ENCODE measurements at places on chromosomes 5 and 9.

- DNase-seq, result no peak
These were observed 332.2 kb downstream of the PRELID2 start for GRCh38 chr5:145502906-145503305.

GRCh38 chr5:124741711-124742496 is 4.5 kb downstream of the ZNF608 start:
- no peak for DNase-seq

DNA sequence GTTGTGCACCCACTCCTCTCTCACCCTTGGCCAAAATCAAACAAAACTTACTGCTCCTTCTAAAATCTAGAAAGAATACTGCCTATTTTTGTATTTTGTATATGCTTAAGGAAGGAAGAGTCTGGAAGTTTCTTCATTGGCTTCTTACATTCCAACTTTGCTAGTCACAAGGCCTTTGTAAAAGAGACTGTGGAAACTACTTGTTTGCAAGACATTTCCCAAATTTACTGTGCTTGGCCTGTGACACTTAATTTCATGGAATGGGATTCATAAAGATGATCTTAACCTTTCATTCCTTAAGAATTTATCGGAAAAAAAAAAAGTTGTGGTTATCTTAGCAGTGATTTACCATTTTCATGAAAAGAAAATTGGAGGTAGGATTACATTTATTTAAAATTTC is 208.9 kb downstream of the VPS13A start:
- no peak for DNase-seq

- DNase-seq, result no peak
These were observed 293.8 kb upstream of the GRAMD2B start for GRCh38 chr5:126129431-126129830.

GRCh38 chr9:135050072-135050990 is 37.1 kb upstream of the OLFM1 start:
- DNase-seq, result no peak

DNA sequence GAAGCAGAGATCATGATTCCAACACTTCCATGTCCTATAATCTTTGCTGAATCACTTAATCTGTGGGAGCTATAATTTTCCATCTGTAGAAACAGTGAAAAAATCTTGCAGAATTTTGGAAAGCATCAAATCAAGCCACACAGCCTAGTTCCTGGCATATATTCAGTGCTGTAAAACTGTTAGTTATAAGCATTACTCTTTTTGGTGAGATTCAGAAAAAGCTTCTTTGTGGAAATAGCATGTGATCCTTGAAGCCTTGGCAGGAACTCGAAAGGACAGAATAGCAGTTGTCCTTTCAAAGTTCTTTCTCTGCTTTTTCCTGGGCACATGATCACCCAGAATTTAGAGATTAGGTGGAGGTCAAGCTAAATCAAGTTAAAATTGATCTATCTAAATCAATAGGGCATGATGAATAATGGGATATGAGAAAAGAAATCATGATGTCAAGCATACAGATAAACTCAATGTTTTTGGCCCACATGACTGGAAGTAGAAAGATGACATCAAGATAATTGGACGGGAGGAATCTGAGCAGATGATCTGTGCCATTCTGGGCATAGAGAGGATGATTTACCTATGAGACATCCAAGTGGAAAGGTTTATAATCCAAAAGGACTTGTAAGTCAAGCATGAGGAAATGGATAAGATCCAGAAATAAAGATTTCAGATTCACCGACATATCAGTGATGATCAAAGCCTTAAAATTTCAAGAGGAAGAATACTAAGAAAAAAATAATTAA is 73.1 kb downstream of the TMEM232 start:
- no peak for DNase-seq

GRCh38 chr9:128153947-128154695 is 4.9 kb downstream of the LCN2 start:
- DNase-seq, result no peak

- DNase-seq, result no peak
These were observed 57.6 kb downstream of the PAX5 start for GRCh38 chr9:36976371-36977030.

DNA sequence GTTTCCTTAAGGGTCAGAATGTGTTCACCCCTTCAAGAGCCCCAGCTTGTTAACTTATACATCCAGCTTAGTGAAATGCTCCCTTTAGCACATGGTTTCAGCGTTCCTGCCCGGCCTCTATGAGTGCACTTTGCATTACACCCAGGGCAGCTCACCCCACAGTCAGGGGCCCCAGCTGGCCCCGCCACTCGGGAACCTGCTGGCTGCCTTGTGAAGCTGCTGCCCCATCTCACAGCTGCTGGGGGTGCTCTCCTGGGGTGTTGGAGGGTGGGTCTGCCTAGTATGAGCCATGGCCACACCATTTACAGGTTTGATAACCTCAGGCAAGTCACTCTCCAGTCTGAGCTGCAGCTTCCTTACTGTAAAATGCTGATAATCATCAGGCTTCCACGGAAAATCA is 32.2 kb downstream of the HRH2 start:
- DNase-seq, result no peak

GRCh38 chr5:58804291-58804690 is 221.4 kb downstream of the RAB3C start:
- DNase-seq, result no peak

DNA sequence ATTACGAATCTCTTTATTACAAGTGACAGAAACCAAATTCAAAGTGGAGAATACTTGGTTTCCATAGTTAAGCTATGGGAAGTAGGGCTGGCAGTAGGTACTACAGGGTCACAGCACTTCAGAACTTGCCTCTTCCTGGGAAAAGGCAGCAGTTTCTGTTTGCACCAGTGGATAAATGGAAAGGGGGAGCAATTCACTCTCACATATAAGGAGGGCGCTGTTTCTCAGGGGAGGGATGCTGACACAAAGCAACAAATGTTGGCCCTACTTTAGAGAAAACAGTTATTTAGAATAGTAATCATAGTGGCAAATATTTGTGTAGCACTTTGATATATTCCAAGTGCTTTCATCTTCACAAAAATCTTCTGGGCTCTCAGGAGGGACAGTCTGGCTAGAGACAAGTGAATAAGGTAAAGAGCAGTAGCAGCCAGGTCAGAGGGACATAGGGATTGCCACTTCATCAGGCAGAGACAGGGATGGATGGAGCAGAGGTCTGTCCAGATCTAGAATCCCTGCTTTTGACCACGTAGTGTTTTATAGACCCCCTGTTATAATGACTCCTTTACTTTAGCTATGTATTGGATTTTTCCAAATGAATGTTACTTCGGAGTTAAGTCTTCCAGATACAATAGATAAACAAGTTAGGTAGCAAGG is 554.8 kb upstream of the SGCD start:
- DNase-seq, result no peak

DNA sequence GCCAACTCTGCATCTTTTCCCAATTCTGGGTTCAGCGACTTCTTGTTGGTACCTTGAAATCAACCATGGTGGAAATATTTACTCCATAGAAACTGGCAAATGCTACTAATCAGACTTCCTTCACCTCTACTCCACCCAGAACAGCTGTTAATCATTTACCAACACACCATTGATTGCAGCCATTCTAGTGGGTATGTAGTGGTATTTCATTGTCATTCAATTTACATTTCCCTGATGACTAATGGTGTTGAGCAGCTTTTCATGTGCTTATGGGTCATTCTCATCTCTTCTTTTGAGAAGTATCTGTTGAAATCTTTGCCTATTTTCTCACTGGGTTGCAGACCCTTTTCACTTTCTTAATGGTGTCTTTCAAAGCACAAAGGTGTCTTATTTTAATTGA is 122.4 kb upstream of the MSX2 start:
- DNase-seq, result no peak

- DNase-seq, result no peak
These were observed 65.4 kb upstream of the FCN1 start for GRCh38 chr9:134983074-134983473.

DNA sequence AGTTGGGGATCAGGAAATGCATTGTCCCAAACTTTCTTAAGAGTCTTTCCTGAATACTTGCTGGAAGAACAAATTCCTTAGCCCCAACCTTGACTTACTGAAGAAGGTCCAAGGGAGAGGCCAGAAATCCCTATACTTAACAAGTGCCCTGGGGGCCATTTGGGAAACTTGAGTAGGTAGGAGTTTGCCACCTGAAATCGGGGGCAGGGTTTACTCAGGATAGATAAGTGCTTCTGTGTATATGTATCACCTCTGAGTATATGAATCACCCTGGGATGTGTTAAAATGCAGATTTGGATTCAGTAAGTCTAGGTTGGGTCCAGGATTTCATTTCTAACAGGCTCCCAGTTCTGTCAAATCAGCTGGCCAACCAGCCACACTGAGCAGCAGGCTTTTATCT is 47.9 kb upstream of the MYO10 start:
- DNase-seq, result no peak

GRCh38 chr5:142353071-142353472 is 28.3 kb upstream of the SPRY4 start:
- no peak for DNase-seq

- DNase-seq, result no peak
These were observed 57.2 kb upstream of the KCNMB1 start for GRCh38 chr5:170446365-170446764.

DNA sequence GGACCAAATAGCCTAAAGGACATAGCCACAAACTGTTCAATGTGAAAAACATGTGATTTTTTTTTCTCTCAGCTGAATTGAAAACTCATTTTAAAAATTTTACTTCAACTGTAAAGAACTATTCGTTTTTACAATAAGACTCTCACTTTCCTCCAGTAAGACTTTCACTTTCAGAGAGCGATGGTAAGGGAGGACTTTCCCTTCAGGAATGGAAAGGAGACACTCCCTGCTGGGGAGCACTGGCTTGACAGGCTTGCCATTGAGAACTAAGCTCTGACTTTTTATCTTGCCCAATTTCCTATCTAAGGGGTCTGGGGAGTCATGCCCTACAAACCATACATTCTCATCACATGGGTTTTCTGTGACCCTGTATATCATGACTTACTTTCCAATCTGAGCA is 186.7 kb downstream of the CFAP90 start:
- no peak for DNase-seq

DNA sequence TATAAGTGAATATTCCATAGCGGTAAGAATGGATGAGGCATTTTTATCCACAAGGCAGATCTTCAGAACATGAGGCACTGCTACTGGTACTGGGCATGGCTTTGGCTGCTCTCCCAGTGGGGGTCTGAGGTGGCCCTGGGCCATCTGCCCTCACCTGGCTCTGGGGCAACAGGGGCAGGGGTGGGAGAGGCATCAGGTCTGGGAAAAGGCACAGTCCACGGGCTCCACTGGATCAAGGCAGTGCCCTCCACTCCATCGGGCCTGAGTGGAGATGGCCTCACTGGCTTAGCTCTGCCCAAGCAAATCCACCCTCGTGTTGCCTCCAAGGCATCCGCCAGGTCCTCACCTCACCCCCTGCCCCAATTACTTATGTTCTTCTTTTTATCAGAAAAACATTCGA is 10.9 kb upstream of the NKD2 start:
- DNase-seq, result no peak

DNA sequence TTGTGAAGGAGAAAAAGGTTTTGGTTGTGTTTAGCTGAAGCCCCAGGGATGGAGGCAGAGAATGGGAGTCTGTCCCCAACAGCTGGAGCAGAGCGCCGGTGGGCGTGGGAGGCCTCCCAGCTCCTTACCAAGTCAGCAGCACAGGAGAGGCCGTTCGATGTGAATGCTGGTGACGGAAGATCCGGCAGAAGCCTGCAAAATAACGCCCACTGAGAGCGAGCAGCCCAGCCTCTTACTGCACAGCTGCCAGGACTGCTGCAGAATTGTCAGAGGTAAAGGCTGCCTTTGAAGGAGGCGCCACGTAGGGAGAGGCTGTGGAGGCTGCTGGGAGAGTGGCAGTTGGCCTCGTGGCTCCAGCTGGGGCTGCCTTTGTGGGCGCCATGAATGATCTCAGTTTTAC is 26.2 kb downstream of the ANGPTL2 start:
- no peak for DNase-seq

DNA sequence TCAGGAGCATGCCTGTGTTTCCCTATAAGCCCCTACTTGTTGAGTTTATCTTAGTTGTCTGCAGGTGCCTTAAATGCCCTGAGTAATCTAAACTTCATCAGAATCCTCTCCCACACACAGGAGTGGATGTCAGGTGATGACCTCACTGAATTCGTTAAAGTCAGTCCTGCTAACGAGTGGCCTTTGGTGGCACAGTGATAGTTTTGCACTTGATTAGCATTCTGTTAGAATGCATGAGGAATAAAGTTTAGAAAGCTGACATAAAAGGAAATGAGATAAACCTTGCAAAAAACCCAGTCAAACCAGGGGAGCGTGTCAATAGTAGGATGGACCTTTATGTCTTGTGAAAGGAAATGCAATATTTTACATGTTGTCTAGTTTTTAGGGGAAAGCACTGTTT is 4.5 kb downstream of the TRIM32 start:
- DNase-seq, result no peak

GRCh38 chr5:133396187-133396741 is 216.1 kb downstream of the FSTL4 start:
- DNase-seq, result no peak

- no peak for DNase-seq
These were observed 193.6 kb upstream of the ANKRD55 start for GRCh38 chr5:56426693-56427092.

DNA sequence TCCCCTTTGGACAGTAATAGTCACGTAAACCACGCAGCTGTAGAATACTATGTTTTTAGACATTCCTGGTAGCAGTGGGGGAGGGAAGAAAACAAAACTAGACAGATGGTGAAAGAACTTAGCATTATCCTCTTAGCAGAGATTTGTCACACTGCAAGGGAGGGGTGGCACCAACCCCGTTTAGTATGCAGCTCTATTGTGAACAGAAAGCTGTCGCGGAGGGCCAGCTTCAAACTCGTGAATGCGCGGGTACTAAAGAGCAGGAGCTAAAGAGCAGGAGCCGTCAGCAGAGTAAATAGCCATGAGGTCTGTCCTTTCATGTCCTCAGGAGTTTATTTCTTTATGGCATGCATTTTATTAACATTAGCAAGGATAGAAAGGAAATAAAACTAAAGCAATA is 141.9 kb upstream of the SLC12A2 start:
- DNase-seq, result no peak

DNA sequence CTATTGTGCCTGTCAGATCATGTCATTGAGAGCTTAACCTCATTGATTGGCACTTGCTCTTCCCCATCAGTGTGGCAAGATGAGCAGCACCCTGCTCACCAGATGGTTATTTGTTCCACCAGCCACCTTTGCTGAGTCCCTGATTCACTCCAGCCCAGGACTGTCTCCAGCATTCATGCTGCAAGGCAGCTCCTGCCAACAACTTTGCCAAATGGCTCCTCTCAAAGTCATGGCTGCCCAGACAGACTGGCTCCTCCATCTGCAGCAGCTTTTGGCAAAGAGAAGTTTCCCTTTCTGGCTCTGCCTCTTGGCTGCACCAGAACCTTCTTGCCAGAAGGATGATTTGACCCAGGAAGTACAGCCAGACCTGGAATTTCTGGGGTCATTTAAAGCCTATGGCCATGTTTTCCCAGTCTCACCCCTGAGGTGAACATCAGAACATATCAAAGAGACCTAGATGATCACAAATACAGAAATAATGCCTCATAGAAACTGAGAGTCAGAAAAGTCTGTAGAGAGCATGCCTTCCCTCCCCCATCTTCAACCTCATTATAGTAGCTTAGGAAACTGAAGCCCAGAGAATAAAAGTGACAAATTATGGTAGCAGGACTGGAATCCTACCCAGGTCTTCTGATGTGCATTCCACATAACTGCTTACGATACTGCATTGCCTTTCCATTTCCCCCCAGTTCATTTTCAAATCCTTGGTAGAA is 10.4 kb downstream of the PPP2R2B start:
- DNase-seq, result no peak

- no peak for DNase-seq
These were observed 41.8 kb downstream of the LYRM7 start for GRCh38 chr5:131212471-131213021.

Data from activated naive CD8-positive, alpha-beta T cell treated with anti-CD3 and anti-CD28 coated beads for 36 hours (primary cell).